ENCODE measurements at places on chromosomes 7 and 10.

- no peak for DNase-seq
Measured at GRCh38 chr7:137402536-137403352, 59.2 kb upstream of the PTN start.

GRCh38 chr7:297611-298374 is 7.8 kb downstream of the FOXL3 start:
- DNase-seq: no peak

DNA sequence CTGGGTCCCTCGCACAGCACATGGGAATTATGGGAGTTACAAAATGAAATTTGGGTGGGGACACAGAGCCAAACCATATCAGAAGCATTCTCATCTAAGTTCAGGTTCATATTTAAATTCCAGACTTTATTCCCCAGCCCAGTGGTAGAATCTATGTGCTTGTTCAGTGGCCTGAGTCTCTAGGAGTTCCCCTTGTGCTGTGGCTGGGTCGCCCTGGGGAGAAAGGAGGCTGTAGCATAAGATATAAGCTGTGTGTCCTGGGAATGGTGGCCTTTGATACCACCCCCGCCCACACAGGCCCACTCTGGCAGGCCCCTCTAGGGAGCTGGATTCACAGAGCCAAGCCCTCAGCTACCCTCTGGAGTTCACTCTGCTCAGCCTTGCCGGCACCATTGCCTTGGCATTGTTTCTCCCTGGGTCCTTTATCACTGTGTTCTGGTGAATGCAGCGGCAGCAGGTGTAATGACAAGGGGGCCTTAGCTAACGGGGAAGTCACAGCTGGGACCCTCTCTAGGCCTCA is 64.2 kb downstream of the MINDY4 start:
- DNase-seq: no peak

- no peak for DNase-seq
Measured at GRCh38 chr7:115911465-115911864, 119.1 kb downstream of the TFEC start.

GRCh38 chr10:3574451-3574850 is 210.6 kb downstream of the KLF6 start:
- DNase-seq: no peak

- DNase-seq: no peak
Measured at GRCh38 chr7:114723308-114723707, 198.6 kb upstream of the MDFIC start.

GRCh38 chr7:103729026-103729425 is 260.4 kb downstream of the RELN start:
- DNase-seq: no peak

GRCh38 chr7:102424787-102425218 is 8.6 kb upstream of the ORAI2 start:
- DNase-seq: no peak

DNA sequence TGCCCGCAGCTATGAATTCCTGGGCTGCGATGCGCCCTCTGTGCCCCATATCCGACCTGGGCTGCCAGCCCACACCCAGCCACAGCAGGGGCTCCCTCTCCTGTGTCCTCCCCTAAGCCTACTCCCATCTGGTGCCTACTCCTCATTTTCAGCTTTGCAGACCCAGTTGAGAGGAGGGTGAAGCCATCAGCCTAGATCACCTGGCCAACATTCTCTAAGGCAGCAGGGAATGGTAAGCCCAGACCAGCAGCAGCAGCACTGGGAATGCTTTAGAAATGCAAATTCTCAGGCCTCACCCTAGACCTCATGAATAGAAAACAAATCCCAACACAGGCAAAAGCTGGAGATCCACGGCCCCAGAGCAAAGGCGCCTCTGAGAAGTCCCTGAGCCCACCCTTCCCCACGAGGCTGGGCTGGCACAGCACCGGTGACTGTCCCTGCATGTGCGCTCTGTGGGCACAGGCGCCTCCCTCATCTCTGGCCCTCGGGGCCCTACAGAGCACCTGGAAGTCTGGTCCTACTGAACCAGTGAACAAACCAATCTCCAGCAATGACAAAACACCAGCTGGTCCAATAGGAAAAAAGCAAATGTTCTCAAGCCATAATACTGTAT is 161.4 kb downstream of the GFRA1 start:
- no peak for DNase-seq

- DNase-seq: peak; percentile 69
Measured at GRCh38 chr10:77001206-77001605, 636.4 kb downstream of the KCNMA1 start.

DNA sequence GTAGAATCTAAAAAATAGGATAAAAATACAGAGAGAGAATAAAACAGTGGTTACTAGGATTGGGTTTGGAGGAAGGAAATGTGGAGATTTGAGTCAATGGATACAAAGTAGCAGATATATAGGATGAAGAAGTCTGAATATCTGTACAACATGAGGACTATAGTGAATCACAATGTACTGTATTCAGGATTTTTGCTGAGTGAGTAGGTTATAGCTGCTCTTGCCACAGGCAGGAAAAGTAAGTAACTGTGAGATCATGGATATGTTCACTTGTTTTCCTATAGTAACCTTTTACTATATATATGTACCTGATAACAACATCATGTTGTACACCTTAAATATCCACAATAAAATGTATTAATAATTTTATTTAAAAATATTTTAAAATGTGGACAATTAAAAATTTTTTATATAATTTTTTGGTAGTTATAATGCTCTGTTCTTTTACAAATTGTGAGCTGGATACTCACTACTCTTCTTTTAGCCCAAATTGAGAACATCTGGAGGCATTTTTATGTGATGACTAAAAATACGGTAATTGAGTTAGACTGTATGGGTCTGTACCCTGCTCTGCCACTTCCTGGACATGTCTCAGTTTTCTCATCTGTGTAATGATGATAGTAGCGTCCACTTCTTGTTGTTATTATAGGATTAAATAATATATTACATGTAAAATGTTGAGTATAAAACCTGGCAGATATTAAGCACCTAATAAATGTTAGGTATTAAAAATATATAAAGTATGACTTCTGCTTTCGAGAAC is 439.1 kb downstream of the AUTS2 start:
- no peak for DNase-seq

- peak; percentile 68 for DNase-seq
Measured at GRCh38 chr10:116722736-116723427, 19.5 kb downstream of the HSPA12A start.

- peak; percentile 41 for DNase-seq
Measured at GRCh38 chr10:79066411-79067240, 2.1 kb upstream of the ZMIZ1 start.

DNA sequence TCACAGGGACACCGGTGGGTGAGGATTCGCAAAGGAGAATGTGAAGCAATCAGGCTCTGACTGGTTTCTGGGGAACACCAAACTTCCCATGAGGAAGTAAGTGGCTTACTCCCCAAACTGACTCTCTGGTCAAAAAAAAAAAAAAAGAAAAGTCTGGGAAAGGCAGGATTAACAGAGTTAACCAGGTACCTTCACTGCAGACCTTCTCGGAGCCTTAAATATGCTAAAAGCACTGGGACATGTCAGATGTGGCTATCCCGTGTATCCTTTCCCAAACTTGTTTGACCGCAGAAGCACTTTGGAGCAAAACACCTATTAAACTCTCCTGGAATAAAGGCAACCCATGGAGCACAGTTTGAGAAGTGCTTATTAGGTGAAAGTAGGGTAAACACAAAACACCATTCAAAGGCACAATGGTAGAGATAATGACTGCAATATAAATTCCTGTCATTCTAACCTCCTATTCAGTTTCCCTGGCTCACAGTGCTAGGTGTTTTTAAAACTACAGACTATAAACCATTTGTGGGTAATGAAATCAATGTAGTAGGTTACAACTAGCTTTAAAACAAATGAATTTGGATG is 44.1 kb upstream of the MXI1 start:
- DNase-seq: no peak

DNA sequence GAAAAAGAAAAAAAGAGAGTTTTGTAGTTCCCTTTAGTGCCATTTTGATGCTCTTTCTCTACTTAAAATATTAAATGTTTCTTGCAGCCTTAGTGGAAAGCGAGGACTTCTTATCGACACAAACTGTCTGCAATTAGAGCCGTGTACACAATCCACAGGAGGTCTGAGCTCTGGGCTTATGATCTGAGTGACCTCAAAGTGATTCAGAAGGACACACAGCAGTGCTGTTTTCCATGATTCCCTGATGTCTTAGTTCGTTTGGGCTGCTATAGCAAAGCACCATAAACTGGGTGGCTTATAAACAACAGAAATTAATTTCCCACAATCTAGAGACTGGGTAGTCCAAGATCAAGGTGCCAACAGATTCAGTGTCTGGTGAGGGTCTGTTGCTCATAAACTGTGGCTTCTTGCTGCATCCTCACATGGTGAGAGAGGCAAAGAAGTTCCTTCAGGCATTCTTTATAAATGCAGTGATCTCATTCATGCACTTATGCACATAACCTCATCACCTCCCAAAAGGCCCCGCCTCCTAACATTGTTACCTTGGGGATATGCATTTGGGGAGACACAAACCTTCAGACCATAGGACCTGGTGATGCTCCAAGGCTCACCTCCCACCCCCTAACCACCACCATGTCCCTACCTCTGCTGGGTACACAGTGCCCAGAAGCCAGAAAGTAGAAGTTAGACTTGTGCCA is 204.5 kb upstream of the GHITM start:
- DNase-seq: no peak

- DNase-seq: no peak
Measured at GRCh38 chr10:24551161-24551560, 172.5 kb downstream of the ARHGAP21 start.

GRCh38 chr10:68474021-68474420 is 2.2 kb upstream of the DNA2 start:
- no peak for DNase-seq

DNA sequence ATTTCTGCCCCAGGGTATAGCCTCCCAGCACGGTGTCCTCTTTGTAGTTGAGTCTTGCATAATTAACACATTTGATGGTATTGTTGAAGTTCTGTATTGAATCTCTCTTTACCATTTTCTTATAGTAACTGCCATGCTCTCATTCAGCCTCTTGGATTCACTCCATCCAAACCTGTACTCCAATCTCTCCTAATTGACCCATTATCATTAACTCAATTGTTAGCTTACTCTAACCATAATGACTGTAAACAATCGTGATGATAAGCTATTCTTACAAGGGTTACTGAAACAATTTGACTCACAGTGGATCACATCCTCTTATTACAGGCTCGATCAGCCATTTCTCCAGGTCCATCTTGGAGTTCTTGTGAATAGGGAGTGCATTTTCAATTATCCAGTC is 191.9 kb upstream of the AGK start:
- DNase-seq: no peak

- no peak for DNase-seq
Measured at GRCh38 chr7:137890449-137890921, 43.7 kb upstream of the DGKI start.

DNA sequence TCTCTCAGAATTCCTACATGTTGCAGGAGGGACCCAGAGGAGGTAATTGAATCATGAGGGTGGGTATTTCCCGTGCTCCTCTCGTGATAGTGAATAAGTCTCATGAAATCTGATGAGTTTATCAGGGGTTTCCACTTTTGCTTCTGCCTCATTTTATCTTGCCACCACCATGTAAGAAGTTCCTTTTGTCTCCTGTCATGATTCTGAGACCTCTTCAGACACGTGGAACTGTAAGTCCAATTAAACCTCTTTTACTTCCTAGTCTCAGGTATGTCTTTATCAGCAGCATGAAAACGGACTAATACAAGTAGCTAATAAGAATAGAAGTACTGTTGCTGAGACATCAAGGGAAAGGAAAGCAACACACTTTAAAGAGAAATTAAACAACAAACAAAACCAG is 143.4 kb downstream of the CCDC71L start:
- no peak for DNase-seq

DNA sequence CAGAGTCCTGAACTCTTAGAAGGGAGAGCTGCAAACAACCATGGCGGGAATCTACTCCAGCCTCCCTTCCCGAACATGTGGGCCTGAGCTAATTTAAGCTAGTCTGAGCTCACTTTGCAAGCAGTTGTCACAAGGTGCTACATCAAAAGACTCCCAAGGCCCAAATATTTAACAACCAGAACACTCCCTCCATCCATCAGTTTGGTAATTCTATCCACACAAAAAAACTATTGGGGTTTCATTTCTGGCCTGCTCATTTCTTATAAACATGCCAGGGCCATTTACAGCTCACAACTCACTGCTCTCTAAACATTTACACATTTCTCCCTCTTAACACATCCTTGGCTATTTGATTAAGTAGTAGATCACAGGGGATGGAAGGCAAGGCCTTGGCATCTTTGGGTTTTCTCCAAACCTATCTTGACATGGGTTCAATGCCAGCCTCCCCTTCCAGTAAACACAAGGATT is 263.4 kb downstream of the KCNMA1 start:
- no peak for DNase-seq

- peak; percentile 36 for DNase-seq
Measured at GRCh38 chr10:7362471-7362870, 48.4 kb downstream of the SFMBT2 start.

GRCh38 chr7:12827219-12827821 is 139.9 kb downstream of the ARL4A start:
- no peak for DNase-seq

GRCh38 chr7:525740-526139 is 6.1 kb upstream of the PDGFA start:
- DNase-seq: no peak

- no peak for DNase-seq
Measured at GRCh38 chr7:109842386-109842785, 1248.5 kb upstream of the LRRN3 start.

DNA sequence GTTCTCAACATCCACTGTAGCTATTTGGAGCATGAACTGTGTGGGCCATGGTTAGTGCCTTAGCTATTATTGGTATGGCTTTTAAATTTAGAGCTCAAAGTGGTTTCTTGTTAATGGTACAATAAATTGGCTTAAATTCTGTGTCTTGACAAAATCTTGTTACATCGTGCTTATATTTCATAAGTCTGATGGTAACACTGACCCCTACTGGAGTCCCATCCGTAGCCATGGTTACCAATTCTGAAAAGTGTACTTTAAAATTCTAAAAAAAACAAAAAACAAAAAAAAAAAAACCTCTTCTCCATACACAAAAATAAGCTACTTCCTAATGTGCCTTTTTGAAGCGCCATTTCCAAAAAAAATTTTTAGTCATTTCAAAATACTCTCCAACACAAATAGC is 6.4 kb upstream of the RPP30 start:
- DNase-seq: no peak

GRCh38 chr7:111294494-111294893 is 203.6 kb downstream of the LRRN3 start:
- no peak for DNase-seq

DNA sequence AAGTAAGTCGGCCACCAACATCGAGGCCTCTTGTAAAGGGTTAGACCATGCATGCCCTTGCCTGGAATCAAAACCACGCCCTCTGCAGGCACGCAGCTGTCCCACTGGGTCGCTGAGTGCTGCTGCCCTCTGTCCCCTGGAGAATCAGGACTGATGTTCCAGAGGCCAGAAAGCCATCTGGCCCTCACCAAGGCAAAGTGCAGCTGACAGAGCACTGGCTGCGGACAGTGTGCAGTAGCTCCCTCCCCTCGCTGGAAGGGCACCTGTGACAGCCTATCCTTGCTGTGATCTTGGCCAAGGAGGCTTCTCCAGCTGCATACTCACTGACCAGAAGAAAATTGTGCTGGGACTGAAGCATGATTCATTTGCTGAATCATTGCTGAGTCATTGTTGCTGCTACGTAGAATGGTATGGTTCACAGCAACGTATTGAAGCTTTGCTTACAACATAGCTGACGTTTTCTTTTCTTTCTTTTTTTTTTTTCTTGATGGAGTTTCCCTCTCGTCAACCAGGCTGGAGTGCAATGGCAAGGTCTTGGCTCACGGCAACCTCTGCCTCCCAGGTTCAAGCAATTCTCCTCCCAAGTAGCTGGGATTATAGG is 30.4 kb downstream of the DDC start:
- peak; percentile 100 for DNase-seq

GRCh38 chr7:45182856-45183710 is 25.5 kb downstream of the RAMP3 start:
- DNase-seq: no peak

- no peak for DNase-seq
Measured at GRCh38 chr10:126599949-126600682, 70.4 kb downstream of the C10orf90 start.

Data from RCC 7860 (cell line).